ENCODE measurements at places on chromosomes 7 and 10.

DNA sequence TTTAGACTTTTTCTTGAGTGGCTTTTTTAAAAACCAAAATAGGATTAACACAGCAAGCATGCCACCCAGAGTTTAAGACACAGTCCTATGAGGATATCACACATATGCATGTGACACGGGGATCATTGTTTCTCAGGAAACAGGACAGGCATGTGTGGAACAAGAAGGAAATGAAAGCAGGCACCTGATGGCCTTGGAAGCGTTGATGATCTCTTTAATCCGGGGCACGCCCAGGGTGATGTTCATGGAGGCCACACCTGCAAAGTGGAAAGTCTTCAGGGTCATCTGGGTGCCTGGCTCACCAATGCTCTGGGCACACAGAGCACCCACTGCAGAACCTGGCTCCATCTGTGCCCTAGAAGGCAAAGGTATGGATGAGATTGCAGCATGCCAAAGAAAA is 44.3 kb downstream of the POLR3A start:
- no peak for DNase-seq

GRCh38 chr10:74799721-74800221 is 26.6 kb upstream of the KAT6B start:
- no peak for DNase-seq

DNA sequence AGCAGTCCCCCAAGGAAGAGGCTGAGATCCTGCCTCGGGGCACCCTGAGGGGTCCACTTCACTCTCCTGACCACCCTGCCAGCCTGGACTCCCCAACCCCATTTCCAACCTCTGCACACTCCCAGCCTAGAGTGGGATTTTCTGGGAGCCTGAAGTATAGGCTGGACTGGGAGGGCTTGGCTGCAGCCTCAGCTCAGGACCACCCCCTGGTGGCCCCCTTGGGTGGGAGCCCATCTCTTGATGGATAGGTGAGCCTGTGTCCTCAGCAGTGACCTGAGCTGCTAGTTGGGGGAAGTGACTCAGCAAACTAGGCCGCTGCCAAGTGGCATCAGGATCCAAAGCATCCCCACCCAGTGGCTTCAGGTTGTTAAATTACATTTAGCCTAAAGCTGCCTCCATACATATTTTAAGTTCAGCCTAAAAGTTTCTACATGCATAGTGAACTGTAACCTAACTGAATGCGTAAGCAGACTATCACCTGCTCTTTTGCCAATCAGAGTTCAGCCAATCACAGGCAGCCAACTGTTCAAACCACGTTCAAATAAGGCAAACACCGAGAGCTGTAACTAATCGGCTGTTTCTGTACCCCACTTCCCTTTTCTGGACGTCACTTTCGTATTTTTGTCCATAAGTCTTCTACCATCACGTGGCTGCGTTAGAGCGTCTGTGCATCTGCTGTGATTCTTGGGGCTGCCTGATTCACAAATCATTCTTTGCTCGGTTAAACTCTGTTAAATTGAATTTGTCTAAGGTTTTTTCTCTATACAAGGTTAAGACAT is 144.0 kb downstream of the PLPP4 start:
- no peak for DNase-seq

- DNase-seq = no peak
Observed at GRCh38 chr10:12608761-12609160, 259.4 kb downstream of the CAMK1D start.

DNA sequence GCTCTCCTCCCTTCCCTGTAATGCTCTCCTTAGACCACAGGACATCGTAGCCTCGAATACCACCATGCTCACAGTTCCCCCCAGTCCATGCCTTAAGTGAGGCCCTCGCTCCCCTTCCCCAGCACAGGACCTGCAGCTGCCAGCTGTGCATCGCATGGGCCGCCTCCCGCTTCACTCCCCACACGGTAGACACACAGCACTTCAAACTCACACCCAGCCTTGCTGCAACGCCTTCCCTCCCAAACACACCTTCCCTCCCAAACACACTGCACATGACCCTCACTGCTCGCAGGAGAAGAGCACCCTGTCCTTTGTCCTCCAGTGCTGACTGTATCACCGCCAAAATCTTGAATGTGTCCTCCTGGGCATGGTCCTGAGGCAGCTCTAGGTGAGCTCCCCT is 42.6 kb downstream of the COBL start:
- no peak for DNase-seq

- no peak for DNase-seq
Observed at GRCh38 chr7:6546498-6547251, 4.6 kb downstream of the GRID2IP start.

- no peak for DNase-seq
Observed at GRCh38 chr10:129560361-129560760, 93.3 kb downstream of the MGMT start.

DNA sequence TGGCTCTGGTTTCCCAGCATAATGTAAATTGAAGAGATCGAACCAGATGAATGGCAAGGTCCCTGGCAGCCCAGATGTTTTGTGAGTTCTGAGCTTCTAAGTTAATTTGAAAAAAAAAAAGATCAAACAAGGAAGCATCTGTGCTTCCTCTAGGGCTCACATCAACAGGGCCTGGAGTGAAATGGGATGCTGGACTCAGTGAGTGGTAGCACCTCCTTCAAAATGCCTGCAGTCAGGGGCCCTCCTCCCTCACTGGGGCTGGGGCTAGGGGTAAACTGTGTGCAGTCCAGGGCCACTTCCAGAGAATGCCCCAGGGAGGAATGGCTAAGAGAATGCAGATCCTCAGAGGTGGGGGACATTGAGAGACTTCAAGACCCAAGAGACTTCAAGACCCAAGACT is 6.0 kb upstream of the CUEDC2 start:
- DNase-seq = no peak

- no peak for DNase-seq
Observed at GRCh38 chr7:133139350-133139749, 57.5 kb upstream of the CHCHD3 start.

DNA sequence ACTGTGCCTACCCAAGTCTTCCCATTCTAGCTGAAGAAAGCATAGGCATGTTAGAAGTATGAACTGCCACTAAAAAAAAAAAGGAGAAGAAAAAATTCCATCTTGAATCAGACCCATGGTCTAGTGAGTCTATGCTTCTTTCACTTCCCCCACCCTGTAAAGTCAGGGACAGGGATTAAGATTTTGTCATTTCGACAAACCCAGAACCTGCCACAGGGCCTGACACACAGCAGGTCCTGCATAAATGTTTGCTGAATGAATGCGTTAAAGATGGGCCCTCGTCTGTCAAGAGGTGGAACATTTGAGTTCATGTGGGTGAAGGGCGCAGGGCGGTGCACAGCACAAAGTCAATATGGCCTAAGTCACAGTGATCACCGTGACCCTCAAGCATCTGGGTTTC is 4.9 kb downstream of the HIPK2 start:
- DNase-seq = no peak

DNA sequence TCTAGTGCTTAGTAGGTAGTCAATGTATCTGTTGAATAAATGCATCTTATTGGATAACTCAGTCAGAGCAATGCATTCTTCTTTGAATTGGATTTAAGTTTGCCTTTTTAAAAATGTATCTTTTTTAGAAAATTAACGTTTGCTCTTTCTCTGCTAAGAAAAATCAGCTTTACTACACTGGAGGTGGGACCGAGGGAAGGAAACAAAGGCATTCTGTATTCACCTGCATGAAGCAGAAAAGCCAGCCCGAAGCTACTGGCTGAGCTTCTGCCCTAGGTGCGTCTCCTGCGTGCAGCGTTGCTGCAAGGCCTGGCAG is 22.2 kb upstream of the ITGB1 start:
- DNase-seq = no peak

Measured in stimulated activated CD8-positive, alpha-beta memory T cell treated with anti-CD3 and anti-CD28 coated beads, Interleukin-15, amount 100 ng/mL, for 4 hours (primary cell).